ENCODE measurements at places on chromosomes 12 and 14.
A peak's percentile ranks its signal among the peaks of the same experiment; 100 is the strongest.

DNA sequence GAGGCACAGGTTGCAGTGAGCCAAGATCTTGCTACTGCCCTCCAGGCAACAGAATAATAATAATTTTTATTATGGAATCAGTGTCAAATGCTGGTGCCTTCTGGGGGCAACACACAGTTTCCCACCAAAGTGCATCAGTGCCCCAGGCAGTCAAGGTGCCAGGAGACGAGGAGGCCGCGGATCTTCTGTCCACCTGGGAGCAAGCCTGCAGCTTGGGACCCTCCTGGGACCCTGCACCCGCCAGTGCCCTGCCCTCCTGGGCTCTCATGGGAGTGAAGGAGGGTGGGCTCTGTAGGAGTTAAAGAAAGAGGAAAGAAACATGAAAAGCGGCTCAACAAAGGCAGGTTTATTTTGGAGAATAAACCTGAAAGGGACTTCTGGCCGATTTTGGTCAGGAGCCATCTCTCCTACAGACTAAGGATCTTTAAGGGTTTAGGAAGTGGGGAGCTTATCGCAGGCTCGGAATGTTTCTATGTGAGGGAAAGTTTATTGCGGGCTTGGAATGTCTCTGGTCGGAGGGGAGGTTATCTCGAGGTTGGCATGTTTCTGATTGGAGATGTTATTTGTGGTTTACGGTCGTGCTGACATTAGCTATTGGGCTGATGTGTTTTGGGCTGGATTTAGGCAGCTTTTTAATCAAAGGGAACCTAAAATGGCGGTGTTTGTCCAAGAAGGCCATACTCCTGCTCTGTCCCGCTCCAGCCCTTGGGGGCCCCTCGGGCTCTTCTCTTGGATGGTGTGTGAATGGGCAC lies 1.1 kb upstream of the ASPG start:
- DNase-seq = no peak

DNA sequence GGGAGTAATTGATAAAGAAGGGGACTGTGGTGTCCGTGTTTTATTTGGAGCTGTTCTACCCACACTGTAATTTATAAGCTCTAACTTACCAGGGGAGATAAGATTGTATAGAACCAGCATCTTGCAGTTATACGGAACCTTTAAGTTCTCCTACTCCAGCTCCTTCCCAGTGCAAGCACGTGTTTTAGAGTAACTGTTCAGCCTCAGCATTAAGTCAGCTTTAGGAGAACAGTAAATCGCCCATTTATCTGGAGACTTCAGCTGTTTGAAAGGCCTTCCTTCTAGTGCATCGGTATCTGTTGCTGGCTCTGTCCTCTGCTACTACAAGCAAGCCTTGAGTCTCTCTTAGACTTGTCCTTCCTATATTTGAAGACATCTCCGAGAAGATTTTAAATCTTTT lies 95.6 kb downstream of the ETV6 start:
- DNase-seq = no peak

GRCh38 chr12:21697904-21698630 lies 40.4 kb upstream of the LDHB start:
- DNase-seq = no peak

DNA sequence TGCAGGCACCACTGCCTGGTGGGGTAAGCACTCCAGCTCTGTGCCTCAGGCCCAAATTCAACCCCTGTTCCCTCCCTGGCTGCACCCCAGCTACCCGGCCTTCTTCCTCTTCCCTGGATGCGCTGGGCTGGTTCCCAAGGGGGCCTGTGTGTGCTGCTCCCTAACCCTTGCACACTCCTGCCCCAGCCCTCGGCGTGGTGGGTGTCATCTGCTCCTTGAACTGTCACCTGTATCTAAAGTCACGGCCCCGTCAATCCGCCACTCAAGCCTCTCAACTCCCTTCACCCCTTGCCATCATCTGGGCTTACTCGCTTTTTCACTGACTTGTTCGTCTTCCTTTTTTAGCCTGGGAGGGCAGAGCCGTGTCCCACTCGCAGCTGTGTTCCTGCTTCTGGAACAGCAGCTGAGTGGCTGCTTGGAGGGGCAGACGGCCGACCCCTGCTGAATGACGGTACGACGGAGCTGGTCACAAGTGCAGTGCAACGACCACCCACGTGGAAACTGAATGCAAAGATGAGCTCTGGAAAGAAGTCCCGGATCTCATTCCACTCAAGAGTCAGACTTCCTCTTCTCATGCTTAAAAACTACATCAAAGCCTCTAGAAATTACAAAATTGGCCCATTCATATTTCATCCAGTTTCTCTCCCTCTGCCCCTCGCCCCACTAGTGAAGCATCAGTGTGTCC lies 138.9 kb downstream of the PIWIL1 start:
- DNase-seq = no peak

DNA sequence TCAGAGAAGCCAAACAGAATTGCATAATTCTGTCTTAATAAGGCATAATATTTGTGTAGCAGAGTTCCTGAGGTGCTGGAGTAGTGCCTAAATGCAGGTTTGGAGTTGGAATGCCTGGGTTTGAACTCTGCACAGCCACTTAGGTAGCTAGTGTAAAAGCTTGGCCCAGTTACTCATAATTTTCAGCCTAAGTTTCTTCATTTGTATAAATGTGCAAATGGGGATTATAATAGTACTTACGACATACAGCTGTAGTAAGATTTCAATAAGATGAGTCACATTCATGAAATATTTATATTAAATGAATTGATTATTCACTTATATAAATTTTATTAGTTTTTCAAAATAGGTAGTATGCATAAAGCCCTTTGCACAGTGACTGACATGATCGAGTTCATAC lies 175.8 kb downstream of the DERA start:
- DNase-seq = no peak

- no peak for DNase-seq
Observed at GRCh38 chr12:81022531-81022930, 55.3 kb upstream of the ACSS3 start.

DNA sequence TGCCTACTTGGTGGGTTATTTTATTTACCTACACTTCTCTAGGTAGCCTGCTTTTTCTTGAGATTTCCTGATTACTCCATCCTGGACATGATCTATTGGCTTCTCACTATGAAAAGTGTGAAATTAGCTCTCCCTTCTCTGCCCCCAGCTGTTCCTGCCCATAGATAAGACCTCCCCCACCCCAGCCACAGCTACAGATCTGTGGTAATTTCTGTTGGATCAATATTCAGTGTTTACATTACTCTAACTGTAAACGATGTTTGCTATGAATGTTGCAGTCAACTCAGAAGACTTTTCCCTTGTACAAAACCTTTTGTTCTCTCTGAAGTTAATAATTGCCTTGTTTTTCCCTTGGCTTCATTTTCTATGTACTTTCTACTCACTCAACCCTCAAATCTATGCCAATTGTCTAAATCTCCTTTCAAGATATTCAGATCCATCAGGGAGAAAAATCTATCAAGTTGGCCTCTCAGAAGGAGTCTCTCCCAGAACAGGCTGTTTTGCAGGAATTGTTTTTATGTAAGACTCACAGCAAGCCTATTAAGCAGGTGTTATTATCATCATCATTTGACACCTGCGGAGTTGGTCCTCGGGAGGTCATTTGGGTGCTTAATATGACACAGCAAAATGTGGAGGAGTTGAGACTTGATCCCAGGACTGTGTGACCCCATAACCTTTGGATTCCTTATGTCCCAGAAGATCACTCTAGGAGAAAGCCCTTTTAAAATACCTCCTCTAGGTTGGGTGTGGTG lies 227.4 kb downstream of the SUDS3 start:
- DNase-seq = no peak

DNA sequence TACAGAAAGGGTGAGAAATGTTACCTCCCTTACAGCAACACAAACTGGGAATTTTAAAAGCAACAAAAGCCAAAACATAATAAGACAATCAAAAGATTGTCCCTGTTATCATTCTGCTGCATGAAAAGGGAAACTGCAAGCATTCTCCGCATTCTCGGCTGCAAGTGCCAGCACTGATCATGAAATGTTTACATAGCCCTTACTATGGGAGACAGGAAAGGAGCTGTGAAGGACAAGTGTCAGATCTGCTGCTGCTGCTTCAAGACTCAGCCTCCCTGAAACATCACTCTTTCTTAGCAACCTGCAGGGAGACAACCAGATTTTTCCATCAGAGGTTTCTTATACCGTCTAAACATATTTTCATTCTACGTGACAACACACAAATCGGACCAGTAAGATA lies 20.1 kb downstream of the DENND5B start:
- no peak for DNase-seq

- DNase-seq = no peak
Observed at GRCh38 chr12:96329545-96329944, 70.7 kb downstream of the CDK17 start.

DNA sequence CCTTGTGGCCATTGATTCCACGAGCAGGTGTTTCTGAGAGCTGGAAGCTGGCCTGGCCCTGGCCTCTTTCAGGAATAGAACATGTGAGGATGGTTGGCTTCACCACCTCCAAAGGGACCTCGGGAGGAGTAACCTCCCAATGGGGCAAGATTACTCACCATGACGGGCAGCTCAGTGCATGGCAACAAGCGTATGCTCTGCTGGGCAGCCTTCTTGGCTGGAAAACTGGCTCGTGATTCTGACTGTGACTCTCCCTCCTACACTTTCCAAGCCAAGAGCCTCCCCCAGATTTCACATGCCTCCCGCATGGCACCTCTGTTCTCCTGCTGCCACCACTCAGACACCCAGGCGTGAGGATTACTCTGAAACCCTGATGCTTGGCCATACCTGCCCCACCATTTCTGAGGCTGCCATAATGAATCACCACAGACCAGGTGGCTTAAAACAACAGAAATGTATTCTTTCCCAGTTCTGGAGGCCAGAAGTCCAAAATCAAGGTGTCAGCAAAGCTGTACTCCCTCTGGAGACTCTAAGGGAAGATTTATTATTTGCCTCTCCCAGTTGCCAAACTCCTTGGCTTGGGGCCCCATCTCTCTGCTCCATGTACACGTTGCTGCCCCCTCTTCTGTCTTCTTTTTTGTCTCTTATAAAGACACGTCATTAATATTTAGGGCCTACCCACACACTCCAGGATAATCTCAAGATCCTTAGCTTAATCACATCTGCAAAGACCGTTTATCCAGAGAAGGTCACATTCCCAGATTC lies 215.9 kb downstream of the CHST11 start:
- DNase-seq = peak; percentile 39

GRCh38 chr14:91244501-91244901 lies at the start of gene GPR68:
Gene GPR68, minus strand, starts transcription at chr14:91244704. Its CDS starts 9,654 bp downstream, at chr14:91235050.
- DNase-seq = no peak

DNA sequence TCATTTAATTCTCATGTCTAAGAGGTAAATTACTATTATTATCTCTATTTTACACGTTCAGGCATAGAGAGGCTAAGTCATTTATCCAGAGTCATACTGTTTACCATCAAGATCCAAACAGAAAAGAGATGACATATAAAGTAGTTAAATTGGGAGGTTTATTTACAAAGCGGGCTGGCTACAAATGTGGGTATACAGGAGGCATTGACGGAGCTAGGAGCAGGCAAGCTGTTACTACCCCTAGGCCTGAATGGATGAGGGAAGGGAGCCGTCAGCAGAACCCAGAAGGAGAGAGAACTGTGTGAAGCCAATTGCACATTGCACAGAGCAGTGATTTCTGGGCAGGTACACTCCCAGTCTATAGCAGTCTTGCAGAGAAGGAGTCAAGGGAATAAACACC lies 39.8 kb downstream of the DACT1 start:
- no peak for DNase-seq

DNA sequence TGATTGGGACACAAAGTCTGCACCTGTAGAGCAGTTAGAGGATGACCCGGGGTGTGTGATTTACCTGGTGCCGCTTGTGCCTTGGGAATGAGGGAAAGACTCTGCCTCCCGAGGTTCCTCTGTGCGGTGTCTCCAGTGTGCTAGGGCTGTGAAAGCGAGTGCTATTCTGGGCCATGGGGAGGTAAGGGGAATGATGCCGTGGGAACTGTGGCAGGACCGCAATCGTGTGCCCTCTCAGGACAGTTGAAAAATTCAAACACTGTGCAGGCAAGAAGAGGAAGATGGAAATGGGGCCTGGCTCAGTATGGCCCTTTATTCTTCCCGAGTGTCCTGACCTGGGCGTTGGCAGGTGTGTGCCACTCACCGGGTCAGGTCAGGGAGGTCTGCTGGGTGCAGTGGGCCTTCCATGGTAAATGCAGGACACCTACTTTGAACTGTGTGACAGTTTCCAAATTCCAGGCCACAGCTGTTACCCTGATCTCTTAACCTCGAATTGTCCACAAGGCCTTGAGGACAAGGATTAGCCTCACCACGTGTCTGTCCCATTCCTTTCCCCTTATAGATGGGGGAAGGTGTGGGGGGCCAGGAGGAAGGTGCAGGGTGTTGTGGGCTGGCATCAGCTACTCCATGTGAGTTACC lies 1.4 kb downstream of the SIVA1 start:
- DNase-seq = no peak

DNA sequence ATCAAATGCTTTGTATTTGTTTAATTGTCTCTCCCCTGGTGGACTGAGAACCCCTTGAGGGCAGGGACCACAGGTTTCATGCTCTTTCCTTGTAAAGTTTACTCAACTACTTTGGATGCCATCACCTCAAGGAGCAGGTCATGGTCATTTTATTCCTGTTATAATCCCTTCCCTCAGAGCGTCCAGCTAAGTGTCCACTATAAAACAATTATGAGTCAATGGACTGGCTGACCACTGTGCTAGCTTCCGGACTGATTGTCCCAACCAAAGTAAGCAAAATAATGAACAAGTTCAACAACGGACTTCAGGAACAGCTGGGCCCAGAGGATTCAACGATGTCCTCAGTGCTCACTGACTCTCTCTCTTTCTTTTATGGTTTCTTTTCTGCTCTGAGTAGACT lies 18.2 kb downstream of the AK7 start:
- DNase-seq = no peak

- DNase-seq = no peak
Observed at GRCh38 chr14:61109288-61109687, 128.2 kb downstream of the SLC38A6 start.

DNA sequence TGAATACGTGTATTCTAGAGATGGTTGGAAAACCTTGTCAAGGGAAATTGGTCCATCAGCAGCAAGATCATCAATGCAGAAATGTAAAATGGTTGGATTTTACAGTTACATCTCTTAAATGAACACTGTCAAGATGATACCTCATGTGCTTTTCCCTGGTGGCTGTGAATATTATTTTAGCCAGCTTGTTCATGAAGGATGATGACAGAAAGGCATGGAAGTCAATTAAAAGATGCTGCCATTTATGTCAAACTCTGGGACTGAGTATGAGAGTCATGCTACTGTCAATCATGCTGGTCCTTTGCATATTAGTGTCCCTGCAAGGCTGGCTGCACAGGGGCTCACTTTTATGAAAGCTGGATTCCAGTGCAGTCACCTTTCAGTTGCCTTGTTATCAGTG lies 10.3 kb upstream of the RERG start:
- DNase-seq = no peak

DNA sequence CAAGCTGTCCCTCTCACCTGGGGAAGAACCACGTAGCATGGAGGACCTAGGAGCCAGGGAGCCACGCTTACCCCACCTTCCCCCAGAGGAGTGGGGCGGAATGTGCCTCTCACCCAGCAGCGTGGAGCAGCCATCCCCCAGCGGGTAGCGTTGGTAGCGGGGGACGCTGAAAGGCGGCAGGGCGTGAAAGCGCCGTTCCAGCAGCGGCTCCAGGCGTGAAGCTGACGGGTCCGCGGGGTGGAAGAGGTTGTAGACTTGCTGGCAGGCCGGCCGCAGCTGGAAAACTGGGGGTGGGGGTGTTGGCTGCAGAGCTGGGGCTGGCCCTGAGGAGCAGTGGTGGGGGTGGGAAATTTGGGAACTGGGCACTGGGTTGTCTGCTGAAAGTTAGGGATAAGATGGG lies 11.9 kb downstream of the ARL6IP4 start:
- DNase-seq = no peak
